ENCODE measurements at places on chromosomes 13 and 19.
A peak's percentile ranks its signal among the peaks of the same experiment; 100 is the strongest.

DNA sequence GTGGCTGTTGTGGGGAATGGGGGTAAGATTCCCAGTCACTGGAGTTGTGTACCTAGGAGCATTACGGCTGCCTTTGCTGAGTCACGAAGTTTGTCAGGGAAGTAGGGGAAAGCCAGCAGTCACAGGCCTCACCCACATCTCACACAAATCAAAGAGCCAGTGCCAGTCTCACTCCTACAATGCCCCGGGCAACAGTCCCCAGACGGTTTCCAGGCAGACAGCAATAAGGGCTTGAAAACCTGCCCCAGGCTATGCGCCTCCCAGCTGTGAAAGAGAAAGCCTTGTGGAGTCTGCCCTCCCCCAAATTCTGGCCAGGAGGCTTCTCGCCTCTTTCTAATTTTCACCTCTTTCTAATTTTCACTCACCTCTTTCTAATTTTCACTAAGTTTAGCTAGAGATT lies 142.3 kb upstream of the EDNRB start:
- DNase-seq = no peak

GRCh38 chr19:31910224-31910623 lies 435.2 kb upstream of the ZNF507 start:
- no peak for DNase-seq

GRCh38 chr13:28163587-28163986 lies 25.2 kb downstream of the PAN3 start:
- DNase-seq = no peak

DNA sequence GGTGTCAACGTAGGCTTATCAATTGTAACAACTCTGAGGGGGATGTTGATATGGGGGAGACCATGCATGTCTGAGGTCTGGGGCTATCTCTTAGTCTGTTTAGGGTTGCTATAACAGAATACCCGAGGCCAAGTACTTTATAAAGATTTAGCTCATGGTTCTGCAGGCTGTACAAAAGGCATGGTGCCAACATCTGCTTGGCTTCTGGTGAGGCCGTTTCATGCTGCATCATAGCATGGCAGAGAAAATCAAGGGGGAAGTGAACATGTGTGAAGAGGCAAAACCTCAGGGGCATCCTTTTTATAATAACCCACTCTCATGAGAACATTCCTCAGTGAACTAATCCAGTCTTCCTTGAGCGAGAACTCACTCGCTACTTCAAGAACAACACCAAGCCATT lies 353.8 kb downstream of the ENOX1 start:
- DNase-seq = no peak

GRCh38 chr19:33214596-33214995 lies 11.1 kb downstream of the SLC7A10 start:
- DNase-seq = peak; percentile 41
